ENCODE measurements at places on chromosomes 16 and 17.
A peak's percentile ranks its signal among the peaks of the same experiment; 100 is the strongest.

- no peak for DNase-seq
These were observed 54.3 kb downstream of the KPNA2 start for GRCh38 chr17:68089881-68090280.

- DNase-seq, result no peak
These were observed 2.9 kb upstream of the CYLD start for GRCh38 chr16:50739031-50739430.

GRCh38 chr17:20103454-20104446 lies 94.6 kb downstream of the SPECC1 start:
- no peak for DNase-seq

DNA sequence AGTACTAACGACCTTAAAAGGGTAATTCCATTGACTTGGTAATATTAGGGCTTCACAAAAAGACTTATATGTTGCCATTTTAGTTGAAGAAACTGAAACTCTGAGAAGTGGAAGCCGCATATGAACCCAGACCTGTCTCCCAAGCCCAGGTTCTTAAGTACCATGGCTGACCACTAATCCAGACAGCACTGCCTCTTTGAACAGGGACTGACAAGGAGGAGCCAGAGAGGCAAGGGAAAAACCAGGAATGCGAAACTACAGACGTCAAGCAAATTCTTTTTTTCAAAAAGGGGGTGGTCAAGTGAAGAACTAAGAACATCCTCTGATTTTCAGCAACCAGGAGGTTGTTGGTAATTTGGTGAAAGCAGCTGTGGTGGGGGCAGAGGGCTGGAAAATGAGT lies 15.2 kb downstream of the CYB5D1 start:
- DNase-seq, result no peak

GRCh38 chr17:57477522-57478362 lies 221.4 kb downstream of the MSI2 start:
- DNase-seq, result no peak

DNA sequence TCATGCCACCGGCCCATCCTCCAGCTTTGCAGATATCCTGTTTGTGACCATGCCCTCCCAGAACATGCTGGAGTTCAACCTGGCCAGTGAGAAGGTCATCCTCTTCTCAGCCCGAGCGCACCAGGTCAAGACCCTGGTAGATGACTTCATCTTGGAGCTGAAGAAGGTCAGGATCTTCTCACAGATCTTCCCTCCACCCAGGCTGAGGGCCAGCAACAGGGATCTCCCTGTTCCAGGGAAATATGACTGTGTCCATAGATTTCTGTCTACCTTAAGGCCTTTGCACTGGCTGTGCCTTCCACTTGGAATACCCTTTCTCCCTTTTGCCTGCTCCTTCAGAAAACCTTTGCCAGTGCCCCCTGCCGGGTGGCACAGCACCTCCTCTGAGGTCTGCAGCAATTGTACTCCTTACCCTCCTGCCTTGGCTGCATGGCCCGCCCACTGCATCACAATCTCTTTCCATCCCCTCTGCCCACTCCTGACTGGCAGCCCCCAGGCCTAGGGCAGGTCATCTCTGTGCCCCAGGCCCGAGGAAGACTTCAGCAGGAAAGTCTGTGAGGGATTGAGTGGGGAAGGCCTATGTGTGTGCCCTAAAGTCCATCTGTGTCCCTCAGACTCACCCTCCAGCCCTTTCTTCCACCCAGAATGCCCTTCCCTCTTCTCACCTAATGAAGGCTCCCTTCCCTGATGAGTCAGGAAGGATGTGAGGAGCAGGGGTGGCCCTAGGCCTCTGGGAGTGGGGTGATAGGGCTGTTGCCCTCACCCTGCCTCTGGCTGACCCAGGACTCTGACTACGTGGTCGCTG lies 27.3 kb upstream of the ALKBH5 start:
- DNase-seq, result no peak

DNA sequence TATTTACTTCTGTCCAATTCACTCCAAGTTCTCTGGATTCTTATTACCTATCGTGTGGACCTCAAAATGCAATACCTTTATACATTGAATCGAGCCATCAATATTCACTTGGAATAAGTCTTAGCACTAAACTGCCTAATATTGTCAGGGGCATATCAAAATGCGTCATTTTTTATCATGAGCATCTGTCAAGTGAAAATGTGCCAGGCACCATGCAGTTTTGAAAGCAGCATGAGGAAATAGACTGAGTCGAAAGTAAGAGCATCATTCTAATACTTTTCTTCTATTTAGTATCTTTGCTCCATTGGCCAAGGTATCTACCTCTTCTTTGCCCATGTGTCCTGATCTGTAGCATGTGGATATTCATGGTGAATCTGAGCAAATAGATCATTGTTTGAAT lies 1193.4 kb downstream of the CDH11 start:
- DNase-seq, result no peak

DNA sequence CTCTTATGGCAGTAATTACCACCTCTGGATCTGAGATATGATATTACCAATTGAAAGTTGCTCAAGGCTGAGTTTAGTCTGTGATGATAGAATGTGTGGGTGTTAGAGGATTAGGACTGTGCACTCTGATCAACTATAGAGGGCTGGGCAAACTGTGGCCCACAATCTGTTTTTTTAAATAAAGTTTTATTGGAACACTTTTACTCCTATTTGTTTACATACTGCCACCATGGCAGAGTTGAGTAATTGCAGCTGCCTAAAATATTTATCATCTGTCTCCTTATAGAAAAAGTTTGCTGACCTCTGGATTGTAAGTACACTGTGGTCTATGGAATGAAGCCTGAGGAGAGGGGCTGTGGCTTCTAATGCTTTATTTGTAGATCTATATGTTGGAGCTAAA lies 71.5 kb upstream of the N4BP1 start:
- no peak for DNase-seq

GRCh38 chr16:12197812-12198211 lies 221.3 kb downstream of the SNX29 start:
- no peak for DNase-seq

- no peak for DNase-seq
These were observed 92.9 kb upstream of the DNAH17 start for GRCh38 chr17:78669975-78670518.

- no peak for DNase-seq
These were observed 152.0 kb downstream of the GSG1L start for GRCh38 chr16:27911486-27911885.

DNA sequence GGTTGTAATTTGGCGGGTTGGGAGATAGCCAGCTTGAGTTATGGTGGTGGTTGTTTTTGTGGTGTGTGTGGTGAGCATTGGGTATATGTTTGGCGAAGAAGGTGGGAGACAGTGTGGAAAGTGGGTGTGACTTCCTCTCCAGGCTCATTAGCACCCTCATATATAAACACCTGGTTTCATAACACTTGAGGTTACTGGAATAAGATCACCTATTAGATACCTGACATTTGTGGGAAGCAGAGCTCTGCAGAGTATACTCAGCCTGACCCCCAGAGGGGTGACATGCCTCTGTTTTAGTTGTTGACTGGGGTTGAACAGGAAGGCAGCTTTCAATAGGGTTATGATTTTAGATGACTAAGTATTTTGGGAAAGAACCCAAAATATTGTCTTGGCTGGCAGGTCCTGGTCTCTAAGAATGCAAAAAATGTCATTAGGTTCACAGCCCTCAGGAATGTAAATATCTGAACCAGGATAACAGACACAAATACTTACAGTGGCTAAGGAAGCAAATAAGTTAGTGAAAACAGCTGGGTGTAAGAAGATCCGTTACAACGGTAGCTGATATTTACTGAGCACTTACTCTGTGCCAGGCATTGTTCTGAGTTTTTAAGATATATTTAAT lies 18.3 kb upstream of the EFCAB13 start:
- no peak for DNase-seq

- DNase-seq, result no peak
These were observed 106.7 kb downstream of the TTC19 start for GRCh38 chr17:16106161-16106891.

DNA sequence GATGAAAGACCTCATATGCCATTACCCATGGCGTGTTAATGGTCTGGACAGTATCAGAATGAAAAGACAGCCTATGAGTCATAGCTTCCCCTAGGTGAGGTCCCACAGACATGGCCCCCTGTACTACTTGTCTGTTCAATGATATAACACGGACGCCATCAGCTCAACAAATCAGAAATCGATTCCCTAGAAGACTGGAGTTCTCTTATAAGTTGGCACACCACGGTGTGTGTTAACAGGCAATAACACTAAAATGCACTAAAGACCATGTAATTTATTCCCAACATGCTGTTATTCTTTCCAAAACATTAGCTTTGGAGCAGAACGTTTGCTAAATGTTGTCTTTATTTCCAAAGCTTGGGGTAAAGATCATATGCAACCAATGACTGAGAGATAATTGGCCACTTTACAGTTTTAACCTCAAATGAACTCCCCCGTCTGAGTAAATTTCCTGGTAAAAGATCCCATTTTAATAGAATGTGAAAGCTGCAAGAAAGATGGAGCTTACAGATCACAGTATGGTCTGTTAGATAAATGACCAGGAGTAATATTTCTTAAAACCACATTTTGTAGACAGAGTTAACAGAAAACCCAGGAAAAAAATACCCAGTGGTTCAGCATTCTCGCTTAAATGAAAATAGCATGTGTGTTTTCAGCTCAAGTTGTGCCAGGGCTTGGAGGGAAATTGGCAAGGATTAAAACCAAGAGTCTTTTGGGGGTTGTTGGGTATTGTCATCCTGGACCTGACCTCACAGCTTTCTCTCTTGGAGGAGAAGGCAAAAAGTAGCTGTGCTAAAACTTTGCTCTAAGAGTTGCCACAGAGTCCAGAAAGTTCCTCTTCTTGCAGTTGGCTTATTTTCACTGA lies 65.9 kb downstream of the PCTP start:
- DNase-seq, result no peak

DNA sequence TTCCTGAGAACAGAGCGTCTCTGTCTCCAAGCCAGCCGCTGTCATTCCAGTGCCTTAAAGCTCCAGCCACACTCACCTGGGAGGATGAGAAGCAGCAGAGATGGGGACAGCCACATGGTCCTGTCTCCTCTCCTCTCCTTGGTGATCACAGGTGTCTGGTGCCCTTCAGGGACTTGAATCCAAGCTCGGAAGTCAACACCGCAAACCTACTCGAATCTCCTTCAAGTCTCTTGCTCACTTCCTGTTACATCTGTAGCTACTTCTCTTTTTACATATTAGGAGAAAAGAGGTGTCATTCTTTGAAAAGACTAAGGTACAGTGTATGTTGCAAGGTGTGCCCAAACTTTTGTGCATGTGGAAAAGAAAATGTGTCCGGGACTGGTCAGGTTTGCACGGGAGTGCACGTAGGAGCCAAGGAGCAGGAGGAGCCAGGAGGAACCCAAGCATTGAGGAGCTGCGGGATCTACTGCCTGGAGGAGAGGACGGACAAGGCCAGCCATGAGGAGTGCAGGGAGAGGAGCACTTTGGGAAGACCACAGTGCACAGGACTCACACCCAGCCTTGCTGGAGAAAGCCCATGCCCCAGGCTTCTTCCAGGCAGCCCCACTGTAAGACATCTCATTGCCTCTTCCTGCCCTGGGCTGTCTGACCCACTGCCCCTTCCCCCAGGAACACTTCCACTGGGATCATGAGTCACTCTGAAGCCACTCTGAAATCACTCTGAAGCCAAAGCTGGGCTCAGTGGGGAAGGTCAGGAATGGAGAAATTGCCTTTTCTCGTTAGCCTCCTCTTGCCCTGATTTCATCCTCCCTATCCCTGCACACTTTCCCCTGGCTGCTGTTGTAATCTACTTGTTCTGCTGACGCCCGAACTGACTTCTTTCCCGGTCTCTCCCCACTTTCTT lies at the start of gene CD300LD:
CD300LD (minus strand) TSS at position 197 of the 904 bp plus-strand sequence; CDS start at position 116, 81 bp downstream.
- no peak for DNase-seq

- no peak for DNase-seq
These were observed 103.3 kb downstream of the CMIP start for GRCh38 chr16:81547939-81548216.

- DNase-seq, result no peak
These were observed 172.3 kb upstream of the IRX6 start for GRCh38 chr16:55151561-55152305.

- DNase-seq, result peak; percentile 15
These were observed 17.3 kb downstream of the COTL1 start for GRCh38 chr16:84600343-84601229.

- DNase-seq, result no peak
These were observed 86.7 kb downstream of the TIMM22 start for GRCh38 chr17:1083451-1084187.

DNA sequence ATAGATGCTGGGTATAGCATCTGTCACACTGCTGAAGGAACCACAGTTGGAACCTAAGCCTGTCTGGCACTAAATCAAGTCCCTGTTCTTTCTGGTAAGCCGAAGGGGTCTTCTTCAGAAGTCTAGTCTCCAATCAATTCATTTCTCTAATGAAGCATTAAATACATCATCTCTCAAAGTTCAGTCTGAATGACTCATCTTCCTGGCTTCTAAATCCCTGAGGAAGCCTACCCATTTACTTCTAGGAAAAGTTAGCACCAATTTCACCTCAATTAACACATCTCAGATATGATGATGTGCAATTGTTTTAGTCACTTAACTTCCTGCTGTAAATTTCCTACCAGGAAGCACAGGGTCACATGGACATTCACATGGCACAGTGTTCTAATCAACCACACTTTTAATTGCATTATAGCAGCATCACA lies 49.9 kb downstream of the TEX14 start:
- no peak for DNase-seq

DNA sequence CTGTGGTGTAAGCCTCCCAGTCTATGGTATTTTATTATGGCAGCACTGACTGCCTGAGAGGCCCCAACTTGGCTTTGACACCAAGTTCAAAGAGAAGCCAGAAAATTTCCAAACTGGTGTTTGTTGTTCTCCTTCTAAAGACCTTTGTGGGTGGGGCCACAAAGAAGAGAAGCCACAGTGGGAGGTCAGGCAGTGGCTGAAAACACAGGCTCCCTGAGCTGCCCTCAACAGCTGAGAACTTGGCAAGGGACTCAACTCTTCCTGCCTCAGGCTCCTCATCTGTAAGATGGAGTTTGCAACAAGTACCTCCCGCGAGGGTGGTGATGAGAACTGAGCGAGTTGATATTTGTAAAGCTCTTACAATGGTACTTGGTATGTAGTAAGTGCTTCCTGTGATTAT lies 18.2 kb downstream of the CES5A start:
- DNase-seq, result no peak

DNA sequence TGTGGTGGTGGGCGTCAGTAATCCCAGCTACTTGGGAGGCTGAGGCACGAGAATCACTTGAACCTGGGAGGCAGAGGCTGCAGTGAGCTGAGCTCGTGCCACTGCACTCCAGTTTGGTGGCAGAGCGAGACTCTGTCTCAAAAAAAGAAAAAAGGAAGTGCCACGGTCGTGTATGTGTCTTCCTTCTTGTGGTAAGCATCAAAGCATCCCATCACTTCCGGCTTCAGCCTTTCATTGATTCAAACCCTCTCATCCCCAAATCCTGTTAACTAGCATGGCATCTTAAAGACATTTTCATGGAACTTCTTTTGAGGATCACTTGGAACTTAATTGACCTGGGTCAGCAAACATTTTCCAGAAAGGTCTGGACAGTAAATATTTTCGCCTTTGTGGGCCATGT lies 126.2 kb downstream of the CPPED1 start:
- no peak for DNase-seq

DNA sequence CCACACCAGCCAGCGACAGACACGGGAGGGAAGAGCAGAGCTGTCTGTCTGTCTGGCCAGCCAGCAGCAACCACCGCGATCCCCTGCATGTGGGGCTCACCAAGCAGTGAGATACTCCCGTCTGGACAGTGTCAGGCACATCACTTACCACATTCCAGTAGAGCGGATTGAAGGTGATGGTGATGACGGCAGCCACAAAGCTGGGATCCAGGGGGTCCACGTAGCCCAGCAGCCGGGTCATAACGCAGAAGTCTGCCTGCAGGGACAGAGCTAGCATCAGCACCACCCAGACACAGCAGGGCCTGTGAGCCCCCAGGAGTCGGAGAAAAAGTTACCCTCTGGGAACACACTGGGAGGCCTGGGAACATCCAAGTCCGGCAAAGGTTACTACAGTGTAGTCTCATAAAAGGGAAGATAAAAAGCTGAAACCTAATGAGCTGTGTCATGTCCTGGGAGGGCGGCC lies 14.7 kb downstream of the PEMT start:
- no peak for DNase-seq
